Tibial nerve (tissue), 4 donors: ENCODE measurements at places on chromosomes 2 and 18.

- DNase-seq, result no peak
Measured at GRCh38 chr2:148990968-148991367, 47.5 kb upstream of the LYPD6B start.

DNA sequence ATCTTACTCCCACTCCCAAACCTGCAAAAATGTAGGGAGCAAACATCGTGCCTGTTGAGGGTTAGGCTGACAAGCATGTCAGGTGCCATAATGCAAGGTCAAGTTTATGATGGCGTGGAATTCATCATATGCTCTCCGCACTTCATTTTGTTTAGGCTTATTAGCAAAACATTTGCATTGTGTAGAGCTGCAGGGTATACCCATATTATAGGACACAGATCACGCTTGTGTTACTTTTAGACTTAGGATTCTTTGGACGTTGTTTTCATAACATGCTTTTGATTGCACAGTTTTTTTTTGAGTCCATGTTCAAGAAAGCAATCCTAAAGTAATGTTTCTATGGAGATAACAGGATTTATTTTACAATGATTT, 22.9 kb downstream of the MBP start:
- DNase-seq, result no peak

DNA sequence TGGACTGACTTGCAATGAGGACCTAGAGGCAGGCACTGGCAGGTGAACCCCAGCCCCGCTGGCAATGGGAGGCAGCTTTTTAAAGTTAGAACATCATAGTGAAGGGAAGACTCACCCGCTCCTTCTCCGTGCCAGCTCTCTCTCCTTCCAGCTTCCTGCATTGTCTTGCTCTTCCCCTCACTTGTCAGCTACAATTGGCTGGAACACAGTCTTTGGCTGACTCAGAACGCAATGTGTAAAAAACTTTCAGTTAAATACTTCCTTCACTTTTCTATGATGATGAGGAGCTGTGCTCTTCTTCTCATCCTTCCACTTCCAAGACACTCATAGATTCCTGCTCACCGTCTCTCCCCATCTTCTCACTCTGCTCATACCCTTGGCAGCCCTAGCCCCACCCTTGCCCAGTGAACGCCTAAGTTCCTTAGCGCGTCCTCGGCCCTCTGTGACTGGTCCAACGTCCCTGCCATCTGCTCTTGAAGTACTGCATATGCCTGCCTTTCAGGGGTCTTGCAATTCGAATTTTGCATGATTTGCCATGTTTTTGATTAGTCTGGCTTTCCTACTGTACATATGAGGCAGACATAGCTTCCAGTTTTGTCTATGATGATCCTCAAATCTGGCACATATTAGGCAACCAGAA, 118.0 kb upstream of the TMEM200C start:
- DNase-seq, result no peak

DNA sequence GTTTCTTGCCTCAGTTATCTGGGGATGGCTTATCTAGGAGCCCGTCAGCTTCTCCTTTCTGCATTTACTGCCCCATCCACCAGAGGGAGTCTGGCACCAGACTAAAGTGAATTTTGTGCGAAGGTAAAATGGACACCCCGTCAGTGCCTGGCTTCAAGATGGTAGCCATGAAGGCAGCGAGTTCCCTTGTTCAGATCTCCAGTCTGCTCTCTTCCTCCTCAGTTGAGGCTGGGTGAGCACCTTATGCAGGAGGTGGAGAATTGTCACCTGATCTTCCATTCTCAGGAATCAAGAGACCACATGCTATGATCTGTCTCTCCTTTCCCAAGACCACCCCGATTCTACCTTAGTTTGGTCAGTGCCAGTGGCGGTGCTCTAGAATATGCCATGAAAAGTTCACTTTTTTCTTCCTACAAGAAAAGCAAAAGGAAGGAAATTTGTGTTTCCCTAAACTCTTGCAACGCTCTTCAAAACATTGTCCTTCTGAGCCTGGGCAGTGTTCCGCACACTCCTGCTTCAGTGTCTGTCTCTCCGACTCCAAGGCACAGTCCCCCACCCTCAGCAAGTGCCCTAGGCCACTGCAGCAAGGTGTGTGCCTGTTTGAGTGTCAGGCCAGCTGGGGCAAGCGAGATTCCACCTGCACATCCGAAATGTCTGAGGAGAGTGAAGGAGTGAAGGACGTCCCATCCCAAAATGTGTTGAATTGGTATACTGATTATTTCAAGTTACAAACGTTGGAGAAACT, 168.6 kb downstream of the SS18 start:
- no peak for DNase-seq

- DNase-seq, result no peak
Measured at GRCh38 chr2:107364361-107364950, 462.2 kb upstream of the RGPD4 start.

- DNase-seq, result no peak
Measured at GRCh38 chr2:96104487-96104861, 11.9 kb downstream of the ADRA2B start.

- peak; percentile 87 for DNase-seq
Measured at GRCh38 chr2:226660526-226660925, 139.1 kb downstream of the IRS1 start.

DNA sequence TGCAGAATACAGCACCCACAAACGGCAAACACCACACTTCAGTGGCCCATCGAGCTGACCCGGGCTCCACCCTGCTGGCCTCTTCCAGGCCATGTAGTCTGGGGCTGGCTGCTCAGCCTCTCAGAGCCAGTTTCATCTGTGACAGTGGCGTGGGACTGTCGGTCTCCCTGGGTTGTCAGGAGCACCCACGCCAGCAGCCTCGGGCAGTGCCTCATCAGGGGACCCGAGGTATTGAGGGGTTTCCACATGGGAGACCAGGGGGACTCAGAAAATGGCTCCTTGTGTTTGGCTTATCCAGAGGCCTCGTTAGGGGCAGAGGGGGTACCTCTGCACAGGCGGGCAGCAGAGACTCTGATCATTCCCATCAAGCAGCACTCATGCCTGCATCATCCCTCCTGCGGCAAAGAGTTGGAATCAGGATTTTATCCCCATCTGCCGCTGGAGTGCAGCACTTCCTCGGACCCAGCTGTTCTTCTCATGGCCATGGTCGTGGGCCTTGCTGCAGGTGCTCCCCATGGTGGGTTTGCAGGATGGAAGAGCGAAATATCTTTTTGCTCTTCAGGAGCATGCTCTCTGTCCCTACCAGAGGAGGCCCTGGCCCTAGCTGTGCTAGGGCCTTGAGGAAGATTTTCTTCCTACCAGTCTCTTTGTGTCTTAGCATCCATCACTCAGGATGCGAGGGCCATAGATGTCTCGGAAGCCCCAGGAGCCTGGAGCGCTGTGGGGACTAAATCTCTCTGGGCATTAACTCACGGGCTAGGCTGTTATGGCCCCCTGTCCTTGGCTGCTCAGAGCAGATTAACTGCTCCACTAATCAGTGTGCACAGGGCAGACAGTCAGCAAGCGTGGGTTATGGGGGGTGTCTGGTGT, 100.8 kb downstream of the CLIP4 start:
- DNase-seq, result no peak

DNA sequence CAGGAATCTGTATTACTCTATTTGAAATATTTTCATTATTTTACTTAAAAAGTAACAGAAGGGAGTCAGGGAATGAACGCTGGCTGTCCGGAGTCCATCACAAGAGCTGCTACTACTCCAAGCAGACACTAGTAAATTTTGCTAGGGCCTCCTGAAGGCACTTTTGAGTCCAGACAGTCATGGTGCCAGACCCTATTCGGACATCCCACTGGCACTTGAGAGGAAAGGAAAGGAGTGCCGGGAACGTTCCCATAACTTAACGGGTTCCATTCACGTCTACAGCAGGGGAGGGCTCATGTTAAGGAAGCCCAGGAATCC, 563 bp upstream of the GMCL1 start:
- no peak for DNase-seq

GRCh38 chr2:145591109-145591809, 1071.3 kb upstream of the ZEB2 start:
- DNase-seq, result no peak

DNA sequence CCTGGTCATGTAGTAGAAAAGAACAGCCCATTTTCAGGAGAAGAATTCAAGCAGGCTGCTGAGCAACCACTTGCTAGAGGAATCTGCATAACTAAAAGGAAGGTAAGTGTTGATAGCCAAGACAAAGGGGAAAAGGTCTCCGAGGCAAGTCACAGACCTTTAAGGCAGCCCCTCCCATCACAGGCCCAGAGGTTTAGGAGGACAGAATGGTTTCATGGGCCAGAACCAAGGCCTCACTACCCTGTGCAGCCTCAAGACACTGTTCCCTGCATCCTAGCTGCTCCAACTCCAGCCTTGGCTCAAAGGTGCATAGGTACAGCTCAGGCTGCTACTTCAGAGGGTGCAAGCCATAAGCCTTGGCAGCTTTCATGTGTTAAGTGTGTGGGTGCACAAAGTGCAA, 238.6 kb upstream of the CYP26B1 start:
- DNase-seq, result no peak

GRCh38 chr2:25982273-25982967, at the start of gene KIF3C:
KIF3C (minus strand) TSS chr2:25982497; CDS start chr2:25981917, 580 bp downstream.
- peak; percentile 45 for DNase-seq

GRCh38 chr2:14577843-14578242, 54.7 kb upstream of the LRATD1 start:
- no peak for DNase-seq

GRCh38 chr2:41431756-41432155, 616.1 kb upstream of the PKDCC start:
- no peak for DNase-seq

- DNase-seq, result no peak
Measured at GRCh38 chr2:235212501-235213158, 260.8 kb downstream of the SH3BP4 start.

GRCh38 chr2:48282161-48282680, 247.7 kb upstream of the STON1 start:
- no peak for DNase-seq

GRCh38 chr18:25169701-25170100, 182.3 kb downstream of the ZNF521 start:
- DNase-seq, result no peak

GRCh38 chr2:174334278-174334715, 457 bp upstream of the SP9 start:
- DNase-seq, result no peak

- no peak for DNase-seq
Measured at GRCh38 chr18:78814766-78815165, 164.9 kb upstream of the SALL3 start.

- no peak for DNase-seq
Measured at GRCh38 chr2:240235149-240235803, 94.8 kb upstream of the OTOS start.

DNA sequence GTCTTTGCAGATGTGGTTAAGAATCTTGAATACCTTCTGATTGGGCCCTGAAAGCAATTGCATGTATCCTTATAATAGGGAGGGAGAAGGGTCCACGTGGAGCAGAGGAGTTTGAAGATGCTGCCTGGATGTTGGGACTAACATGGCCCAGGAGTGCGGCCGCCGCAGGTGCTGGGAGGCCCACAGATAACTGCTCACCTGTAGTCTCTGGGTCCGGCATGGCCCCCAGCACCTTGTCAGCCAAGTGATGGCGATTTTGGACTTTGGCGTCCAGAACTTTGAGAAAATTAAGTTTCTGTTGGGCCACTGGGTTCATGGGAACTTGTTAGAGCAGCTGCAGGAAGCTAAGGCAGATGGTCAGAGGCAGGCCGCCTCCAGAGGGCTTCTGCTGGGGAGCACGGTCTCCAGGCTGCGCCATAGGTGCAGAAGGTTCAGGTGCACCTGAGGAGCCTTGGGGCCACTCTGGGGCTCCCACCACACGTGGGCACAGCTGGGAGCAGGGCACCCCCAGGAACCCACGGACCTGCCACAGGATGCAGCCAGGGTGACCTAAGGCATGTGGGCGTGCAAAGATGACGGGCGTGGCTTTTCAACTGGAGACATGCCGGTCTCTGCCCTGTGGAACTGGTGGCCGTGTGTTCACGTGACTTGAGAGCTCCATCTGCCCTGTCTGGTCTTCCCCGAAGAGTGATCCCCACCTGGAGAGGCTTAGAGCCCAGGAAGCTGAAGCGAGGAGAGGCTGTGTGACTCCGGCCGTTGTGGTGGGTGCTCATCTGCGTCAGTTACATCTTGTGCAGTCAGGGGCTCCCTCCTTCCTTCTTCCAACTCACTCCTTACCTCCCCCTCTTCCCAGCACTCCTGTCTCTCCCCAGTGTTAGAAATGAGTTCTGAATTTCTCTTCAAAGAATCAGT, 277.3 kb downstream of the AGAP1 start:
- DNase-seq, result no peak

DNA sequence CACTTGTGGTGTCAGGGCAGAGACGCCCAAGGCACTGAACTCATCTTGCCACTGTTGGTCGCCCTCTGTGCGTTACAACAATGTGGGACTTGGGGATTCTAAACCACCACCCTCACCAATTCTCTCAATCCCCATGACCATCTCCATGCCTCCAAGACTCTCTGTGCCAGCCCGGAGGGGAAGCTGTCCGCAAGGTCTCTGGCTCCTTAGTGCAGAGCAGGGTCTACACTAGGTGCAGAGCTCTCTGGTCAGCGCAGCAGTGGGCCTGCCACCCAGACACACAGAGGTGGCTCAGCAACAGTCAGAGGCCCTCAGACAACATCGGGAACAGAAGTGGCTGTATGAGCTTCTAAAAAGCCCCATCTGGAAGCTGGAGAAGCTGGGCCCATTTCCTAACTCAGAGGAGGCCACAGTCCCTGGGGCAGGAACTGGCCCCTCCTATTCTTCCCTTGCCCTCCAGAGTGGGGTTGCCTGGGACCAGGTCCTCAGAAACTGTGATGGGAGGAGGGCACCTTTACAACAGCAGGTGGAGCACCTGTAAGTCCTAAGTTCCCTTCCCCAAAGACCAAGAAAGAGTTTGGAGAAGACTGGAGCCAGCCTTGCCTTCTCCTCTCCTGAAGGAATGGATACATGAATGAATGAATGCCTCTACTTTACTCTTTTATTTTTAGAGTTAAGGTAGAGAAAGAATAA, 37.7 kb downstream of the SERTAD2 start:
- DNase-seq, result no peak

- no peak for DNase-seq
Measured at GRCh38 chr2:191922736-191923651, 76.1 kb upstream of the CAVIN2 start.

GRCh38 chr2:177036747-177037146, 175.8 kb upstream of the HNRNPA3 start:
- no peak for DNase-seq

- DNase-seq, result no peak
Measured at GRCh38 chr2:240865391-240865790, 3.2 kb upstream of the AGXT start.

GRCh38 chr2:230000118-230000841, 68.4 kb downstream of the SLC16A14 start:
- DNase-seq, result no peak

DNA sequence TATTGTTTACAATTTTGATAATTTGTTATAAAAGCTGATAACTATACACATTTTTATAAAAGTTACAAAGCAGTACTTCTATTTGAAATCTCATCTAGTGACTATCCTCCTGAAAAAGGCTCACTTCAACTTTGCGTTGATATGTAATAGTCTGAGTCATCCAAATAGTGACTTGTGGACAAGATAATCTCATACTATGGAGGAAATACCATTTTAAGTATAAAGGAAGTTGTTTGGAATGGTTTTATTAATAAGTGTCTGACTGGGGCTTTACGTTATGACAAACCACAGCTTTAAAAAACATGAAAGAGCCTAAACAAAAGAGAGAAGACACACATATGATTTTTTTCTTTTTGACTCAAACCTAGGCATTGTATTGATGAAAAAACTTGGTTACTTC, 272.3 kb upstream of the COL3A1 start:
- DNase-seq, result no peak
